ENCODE measurements at places on chromosomes 7 and 10. TPM values are rescaled to one million over a fixed set of nuclear protein-coding genes. Genes with fewer than 3 reads are reported as not detected.

- H3K27me3 ChIP-seq, result no peaks in the 10 kb centered on the region
- no peak overlapping the region for H3K4me3 ChIP-seq
- no peak for DNase-seq
- H3K4me1 ChIP-seq, result peaks cover 16% of the 10 kb centered on the region
- no peak overlapping the region for H3K27ac ChIP-seq
These were observed 102.6 kb downstream of the PLXDC2 start for GRCh38 chr10:19918794-19919193.

ATRNL1 gene
- 119 TPM for total RNA-seq

DNA sequence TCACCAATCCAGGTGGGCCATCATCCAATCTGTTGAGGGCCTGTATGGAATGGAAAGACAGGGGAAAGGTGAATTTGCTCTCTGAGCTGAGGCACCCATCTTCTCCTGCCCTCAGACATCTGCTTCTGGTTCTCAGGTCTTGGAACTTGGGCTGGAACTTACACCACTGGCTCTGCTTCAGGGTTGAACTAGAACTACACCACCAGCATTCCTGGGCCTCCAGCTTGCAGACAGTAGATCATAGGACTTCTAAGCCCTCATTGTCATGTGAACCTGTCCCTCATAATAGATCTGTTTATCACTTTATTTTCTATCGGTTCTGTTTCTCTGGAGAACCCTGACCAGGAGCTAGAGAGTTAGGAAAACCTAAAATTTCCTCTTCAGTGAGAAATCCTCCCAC is 233.5 kb downstream of the CREB5 start:
- DNase-seq, result no peak
- H3K27me3 ChIP-seq, result no peaks in the 10 kb centered on the region
- H3K4me1 ChIP-seq, result no peaks in the 10 kb centered on the region
- H3K27ac ChIP-seq, result no peak overlapping the region
- no peaks in the 10 kb centered on the region for H3K36me3 ChIP-seq

ITPRID1 gene
- not detected for total RNA-seq

GRCh38 chr10:56142092-56142728 is 218.8 kb downstream of the ZWINT start:
- H3K4me3 ChIP-seq, result no peak overlapping the region
- no peak for DNase-seq
- no peaks in the 10 kb centered on the region for H3K4me1 ChIP-seq

- H3K4me3 ChIP-seq, result no peak overlapping the region
- H3K27me3 ChIP-seq, result peaks cover 17% of the 10 kb centered on the region
- peaks cover 6% of the 10 kb centered on the region for H3K4me1 ChIP-seq
These were observed 765 bp downstream of the CELF2 start for GRCh38 chr10:11018432-11018841.

GRCh38 chr7:369476-370258 is 79.7 kb downstream of the FOXL3 start:
- H3K36me3 ChIP-seq, result no peaks in the 10 kb centered on the region
- H3K4me1 ChIP-seq, result no peaks in the 10 kb centered on the region
- no peak for DNase-seq
- no peak overlapping the region for H3K4me3 ChIP-seq

Measured in adrenal gland (tissue), 19 donors.